ENCODE measurements at places on chromosomes 6 and 20. TPM values are rescaled to one million over a fixed set of nuclear protein-coding genes. Genes with fewer than 3 reads are reported as not detected.

Gene DOK5
- 0.75 TPM for total RNA-seq

GRCh38 chr20:20699144-20699543, 13.3 kb downstream of the RALGAPA2 start:
- H3K27ac ChIP-seq: no peak overlapping the region
- no peaks in the 10 kb centered on the region for H3K27me3 ChIP-seq
- H3K4me1 ChIP-seq: peaks cover 9% of the 10 kb centered on the region
- H3K4me3 ChIP-seq: no peak overlapping the region

GRCh38 chr6:79797912-79798311, 149.4 kb downstream of the ELOVL4 start:
- no peaks in the 10 kb centered on the region for H3K36me3 ChIP-seq
- no peaks in the 10 kb centered on the region for H3K27me3 ChIP-seq
- H3K27ac ChIP-seq: no peak overlapping the region
- H3K4me3 ChIP-seq: no peak overlapping the region
- DNase-seq: no peak

DNA sequence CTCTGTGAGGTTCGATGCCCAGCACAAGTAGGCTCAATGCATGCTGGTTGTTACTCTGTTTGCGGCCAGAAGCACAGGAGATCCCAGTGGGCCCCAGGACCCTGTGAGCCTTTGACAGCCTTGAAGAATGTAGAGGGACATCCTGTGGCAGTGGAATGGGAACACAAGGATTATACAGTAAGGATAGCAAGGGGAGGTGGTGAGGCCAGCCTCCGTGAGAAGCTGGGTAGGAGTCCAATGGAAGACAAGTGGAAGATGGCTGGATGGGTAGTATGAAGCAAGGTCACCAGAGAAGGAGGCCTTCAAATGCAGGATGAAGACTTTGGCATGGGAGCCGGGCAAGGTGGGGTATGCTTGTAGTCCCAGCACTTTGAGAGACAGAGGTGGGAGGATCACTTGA, 622.9 kb upstream of the CDH4 start:
- H3K27ac ChIP-seq: no peak overlapping the region
- H3K36me3 ChIP-seq: no peaks in the 10 kb centered on the region
- H3K4me3 ChIP-seq: no peak overlapping the region
- no peaks in the 10 kb centered on the region for H3K4me1 ChIP-seq
- peak; percentile 68 for DNase-seq

DNA sequence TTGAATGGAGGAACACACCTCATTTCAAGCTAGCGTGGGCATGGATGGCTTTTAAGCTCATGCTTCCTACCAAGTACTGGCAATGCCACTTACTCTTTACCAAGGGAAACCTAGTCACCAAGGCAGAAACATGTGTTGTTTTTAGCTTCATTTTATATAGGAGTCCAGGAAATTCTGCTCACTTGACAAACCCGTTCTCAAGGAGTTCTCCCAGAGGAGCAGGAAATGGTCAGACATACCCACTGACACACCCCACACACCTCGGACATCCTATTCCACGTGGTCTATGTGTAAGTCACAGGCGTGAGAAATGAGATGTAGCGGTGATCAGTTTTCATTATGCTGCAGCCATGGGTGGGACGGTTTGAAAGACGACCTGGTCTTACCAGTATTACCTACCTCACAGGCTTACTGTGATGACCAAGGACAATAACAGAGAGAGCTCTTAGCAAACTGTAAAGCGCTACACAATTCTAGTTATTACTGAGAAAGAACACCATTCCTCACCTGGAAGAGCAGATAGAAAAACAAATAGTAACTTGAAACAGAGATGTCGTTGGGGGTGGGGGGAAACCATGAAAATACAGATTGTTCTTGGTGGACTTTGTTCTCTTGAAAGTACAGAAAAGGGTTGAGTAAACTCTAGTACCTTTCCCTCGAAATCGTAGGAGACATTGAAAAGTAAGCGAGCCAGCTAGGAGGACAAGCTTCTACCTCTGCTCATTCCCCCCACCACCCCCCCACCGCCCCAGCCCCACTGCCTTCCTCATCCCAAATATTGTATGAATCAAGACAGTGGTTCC, 1.7 kb downstream of the CNKSR3 start:
- H3K27ac ChIP-seq: peak overlapping the region; percentile 94
- H3K27me3 ChIP-seq: no peaks in the 10 kb centered on the region
- no peak for DNase-seq
- H3K36me3 ChIP-seq: no peaks in the 10 kb centered on the region

DNA sequence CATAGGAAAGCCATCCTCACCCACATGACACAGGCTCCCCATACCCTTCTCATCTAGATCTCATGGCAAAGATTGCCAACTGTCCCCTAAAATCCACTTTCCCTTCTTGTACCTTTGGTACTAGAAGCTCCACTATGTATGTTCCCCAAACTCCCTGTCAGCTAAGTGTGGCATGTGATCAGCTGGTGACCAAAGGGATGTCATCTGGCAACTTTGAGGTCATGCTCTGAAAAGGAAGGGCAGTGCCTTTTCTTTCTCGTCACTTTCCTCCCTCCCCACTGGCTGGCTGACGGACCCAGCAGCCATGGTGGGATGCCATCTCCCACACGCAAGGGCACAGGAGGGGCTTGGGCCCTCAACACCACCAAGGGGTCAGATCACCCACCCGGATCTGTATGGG, 23.8 kb upstream of the TAF8 start:
- H3K4me1 ChIP-seq: peaks cover 45% of the 10 kb centered on the region
- DNase-seq: no peak
- no peak overlapping the region for H3K27ac ChIP-seq
- no peak overlapping the region for H3K4me3 ChIP-seq

DNA sequence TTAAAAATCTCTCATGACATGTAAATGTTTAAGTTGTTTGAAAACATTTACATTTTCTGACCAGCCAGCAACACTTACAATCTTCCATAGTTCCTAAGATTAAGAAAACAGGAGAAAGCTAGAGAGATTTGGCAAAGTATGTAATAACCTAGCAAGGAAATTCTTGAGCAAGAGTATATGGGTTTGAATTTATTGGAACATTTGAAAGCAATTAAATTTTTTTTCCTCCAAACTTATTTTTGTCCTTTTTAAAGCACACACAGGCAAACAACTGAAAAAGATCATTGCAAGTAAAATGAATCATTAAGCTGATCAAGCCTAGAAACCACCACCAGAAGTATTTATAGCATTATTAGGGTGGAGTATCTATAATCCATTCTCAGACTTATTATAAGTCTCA, 20.1 kb upstream of the ZNF217 start:
- H3K27ac ChIP-seq: no peak overlapping the region
- H3K36me3 ChIP-seq: no peaks in the 10 kb centered on the region
- no peaks in the 10 kb centered on the region for H3K27me3 ChIP-seq

DNA sequence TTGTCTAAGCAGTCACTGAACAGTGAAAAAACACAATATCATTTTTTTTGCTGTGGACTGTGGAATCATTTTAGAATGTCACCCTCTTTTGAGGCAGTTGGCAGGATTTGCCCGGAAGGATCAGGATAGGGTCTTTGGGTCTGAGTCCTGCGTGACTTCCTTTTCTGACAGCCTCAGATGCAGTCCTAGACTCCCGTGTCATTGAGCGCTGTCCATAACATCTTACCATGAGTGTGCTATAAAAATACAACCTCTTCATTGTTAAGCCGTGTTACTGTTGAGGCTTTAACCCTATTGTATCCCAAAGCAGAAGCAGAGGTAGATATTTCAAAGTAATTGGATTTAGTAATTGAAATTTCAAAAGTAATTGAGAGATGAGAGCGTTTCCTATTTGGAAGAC, 30.6 kb downstream of the ARID1B start:
- H3K4me3 ChIP-seq: no peak overlapping the region
- no peak overlapping the region for H3K27ac ChIP-seq
- H3K36me3 ChIP-seq: no peaks in the 10 kb centered on the region

DNA sequence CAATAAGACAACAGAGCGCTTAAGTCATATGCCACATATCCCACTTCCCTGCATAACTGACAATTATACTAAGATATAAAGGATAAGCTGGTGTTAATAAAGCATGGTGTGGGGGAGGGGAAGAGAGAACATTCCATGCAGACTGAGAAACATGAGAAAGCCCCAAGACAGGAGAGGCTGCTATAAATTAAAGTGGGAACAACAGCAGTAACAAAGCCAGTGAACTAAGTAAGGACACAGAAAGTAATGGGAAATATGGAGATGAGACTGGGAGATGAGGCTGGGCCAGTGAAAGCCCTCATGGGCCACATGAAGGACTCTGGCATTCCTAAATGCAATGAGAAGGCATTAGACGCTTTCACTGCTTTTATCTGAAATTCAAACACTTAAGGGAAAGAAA, 41.3 kb downstream of the SESN1 start:
- no peak overlapping the region for H3K27ac ChIP-seq
- no peaks in the 10 kb centered on the region for H3K27me3 ChIP-seq
- no peaks in the 10 kb centered on the region for H3K36me3 ChIP-seq

- no peaks in the 10 kb centered on the region for H3K27me3 ChIP-seq
- H3K4me3 ChIP-seq: no peak overlapping the region
- DNase-seq: no peak
These were observed 169.0 kb upstream of the MCHR2 start for GRCh38 chr6:100163035-100163434.

GRCh38 chr6:116359131-116359530, 11.6 kb upstream of the DSE start:
- H3K4me3 ChIP-seq: no peak overlapping the region
- no peak overlapping the region for H3K27ac ChIP-seq
- no peaks in the 10 kb centered on the region for H3K36me3 ChIP-seq
- H3K4me1 ChIP-seq: no peaks in the 10 kb centered on the region

Gene LRRN4
- total RNA-seq: not detected

GRCh38 chr6:30997301-30997700, 13.0 kb upstream of the MUC22 start:
- H3K27me3 ChIP-seq: no peaks in the 10 kb centered on the region
- DNase-seq: no peak
- no peak overlapping the region for H3K27ac ChIP-seq
- no peak overlapping the region for H3K4me3 ChIP-seq

Gene FAM229B
- total RNA-seq: 12.0 TPM

Gene SAMHD1
- total RNA-seq: 443 TPM

GRCh38 chr6:65289491-65289890, 417.5 kb downstream of the EYS start:
- no peak overlapping the region for H3K27ac ChIP-seq
- no peak overlapping the region for H3K4me3 ChIP-seq
- H3K27me3 ChIP-seq: no peaks in the 10 kb centered on the region
- no peaks in the 10 kb centered on the region for H3K36me3 ChIP-seq
- no peak for DNase-seq

DNA sequence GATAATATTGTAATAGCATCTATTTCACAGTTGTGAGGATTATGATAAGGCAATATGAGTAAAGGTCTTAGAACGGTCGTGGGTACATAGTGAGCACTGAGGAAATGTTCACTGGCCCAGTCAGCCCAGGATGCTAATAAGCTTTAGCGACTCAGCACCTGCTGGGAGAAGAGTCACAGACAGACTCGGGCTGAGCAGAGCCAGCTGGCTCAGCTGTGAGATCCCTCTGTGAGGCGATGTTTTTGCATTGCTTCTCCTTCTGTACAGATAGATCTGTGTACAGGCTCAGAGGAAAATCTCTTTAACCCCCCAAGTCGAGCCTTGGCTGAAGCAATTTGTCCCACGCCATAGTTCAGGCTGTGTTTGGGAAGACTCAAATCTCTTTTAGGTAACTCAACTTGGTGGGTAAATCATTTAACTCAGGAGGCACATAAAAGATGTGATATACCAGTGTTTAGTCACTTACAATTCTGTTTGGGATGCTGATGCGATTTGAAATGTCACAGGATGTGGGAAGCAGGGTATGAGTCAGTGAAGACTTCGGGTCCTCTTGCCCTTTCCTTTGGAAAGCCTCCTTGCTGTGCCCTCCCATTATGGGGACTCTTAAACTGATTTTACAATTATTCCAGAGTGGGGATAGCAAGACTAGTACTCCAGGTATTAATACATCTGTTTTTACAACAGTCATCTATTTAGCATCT, 53.1 kb downstream of the PHACTR1 start:
- no peaks in the 10 kb centered on the region for H3K27me3 ChIP-seq
- no peak for DNase-seq
- no peak overlapping the region for H3K27ac ChIP-seq
- H3K4me3 ChIP-seq: no peak overlapping the region
- no peaks in the 10 kb centered on the region for H3K4me1 ChIP-seq

GRCh38 chr6:116408491-116408890, 37.7 kb downstream of the DSE start:
- no peaks in the 10 kb centered on the region for H3K27me3 ChIP-seq
- no peak for DNase-seq

GRCh38 chr6:2503816-2504494, 246.8 kb downstream of the MYLK4 start:
- no peak overlapping the region for H3K27ac ChIP-seq
- no peaks in the 10 kb centered on the region for H3K27me3 ChIP-seq
- H3K36me3 ChIP-seq: no peaks in the 10 kb centered on the region

DNA sequence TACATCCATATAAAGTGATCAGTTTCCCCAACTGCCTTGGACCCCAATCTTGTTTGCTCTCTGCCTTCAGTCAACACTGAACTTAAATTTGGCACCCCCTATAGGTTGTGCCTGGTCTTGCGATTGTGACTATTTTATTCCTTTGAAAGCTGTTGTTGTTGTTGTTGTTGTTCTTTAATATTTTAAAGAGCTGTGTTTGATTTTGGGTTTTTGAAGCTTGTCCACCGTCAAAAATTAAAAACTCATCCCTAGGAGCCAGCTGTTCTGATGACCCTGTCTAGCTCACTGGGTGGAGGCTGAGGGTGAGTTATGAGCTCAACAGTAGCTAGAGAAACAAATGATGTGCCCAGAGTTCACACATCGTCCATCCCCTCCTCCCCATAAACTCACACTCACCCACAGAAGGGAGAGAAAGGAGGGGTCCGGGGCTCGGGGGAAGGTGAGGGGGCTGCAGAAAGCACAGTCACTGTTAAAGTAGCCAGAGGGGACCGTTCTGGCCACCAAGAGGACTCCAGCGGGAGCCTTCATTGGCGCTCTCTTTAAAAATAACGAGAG, 4.0 kb downstream of the SIM1 start:
- no peaks in the 10 kb centered on the region for H3K36me3 ChIP-seq
- H3K27me3 ChIP-seq: peaks cover 96% of the 10 kb centered on the region
- peak; percentile 31 for DNase-seq
- no peak overlapping the region for H3K4me3 ChIP-seq
- no peak overlapping the region for H3K27ac ChIP-seq

Gene GPRC6A
- total RNA-seq: not detected

Gene EYA2
- total RNA-seq: 1.2 TPM

- H3K27me3 ChIP-seq: no peaks in the 10 kb centered on the region
- no peak overlapping the region for H3K27ac ChIP-seq
- no peak overlapping the region for H3K4me3 ChIP-seq
- H3K36me3 ChIP-seq: no peaks in the 10 kb centered on the region
These were observed 183.6 kb upstream of the SPTLC3 start for GRCh38 chr20:12825226-12825595.

Gene EYS
- total RNA-seq: not detected

Data from esophagus muscularis mucosa (tissue), 4 donors.